Right ventricle myocardium superior (tissue), 1 donor: ENCODE measurements at places on chromosomes 1 and 21.

- no peak for DNase-seq
Observed at GRCh38 chr1:90722874-90723589, 5.9 kb upstream of the BARHL2 start.

DNA sequence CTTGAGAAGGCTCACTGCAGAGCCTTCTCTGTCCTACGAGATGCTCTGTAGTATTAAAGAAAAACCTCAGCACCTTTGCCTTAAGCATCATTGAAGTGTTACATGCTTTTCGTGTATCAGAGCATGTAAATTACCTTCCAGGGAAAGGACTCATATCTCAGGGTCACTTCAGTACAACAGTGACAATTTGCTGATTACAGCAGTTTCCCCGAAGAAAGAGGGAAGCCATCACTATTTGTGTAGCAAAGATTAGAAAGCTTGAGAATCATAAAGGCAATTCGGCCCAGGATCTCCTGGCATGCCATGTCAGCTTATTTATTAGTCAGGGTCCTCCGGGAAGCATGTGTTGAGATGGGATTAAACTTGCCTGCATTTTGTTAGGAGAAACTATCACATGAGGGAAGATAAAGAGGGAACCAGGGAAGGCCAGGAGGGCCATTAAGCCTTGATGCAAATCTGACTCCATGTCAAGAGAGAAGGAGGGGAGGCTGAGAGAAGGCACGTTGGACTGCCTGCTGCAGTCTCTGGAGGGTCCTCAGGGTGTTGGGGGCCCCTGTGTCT, 55.2 kb upstream of the KCNJ6 start:
- no peak for DNase-seq

DNA sequence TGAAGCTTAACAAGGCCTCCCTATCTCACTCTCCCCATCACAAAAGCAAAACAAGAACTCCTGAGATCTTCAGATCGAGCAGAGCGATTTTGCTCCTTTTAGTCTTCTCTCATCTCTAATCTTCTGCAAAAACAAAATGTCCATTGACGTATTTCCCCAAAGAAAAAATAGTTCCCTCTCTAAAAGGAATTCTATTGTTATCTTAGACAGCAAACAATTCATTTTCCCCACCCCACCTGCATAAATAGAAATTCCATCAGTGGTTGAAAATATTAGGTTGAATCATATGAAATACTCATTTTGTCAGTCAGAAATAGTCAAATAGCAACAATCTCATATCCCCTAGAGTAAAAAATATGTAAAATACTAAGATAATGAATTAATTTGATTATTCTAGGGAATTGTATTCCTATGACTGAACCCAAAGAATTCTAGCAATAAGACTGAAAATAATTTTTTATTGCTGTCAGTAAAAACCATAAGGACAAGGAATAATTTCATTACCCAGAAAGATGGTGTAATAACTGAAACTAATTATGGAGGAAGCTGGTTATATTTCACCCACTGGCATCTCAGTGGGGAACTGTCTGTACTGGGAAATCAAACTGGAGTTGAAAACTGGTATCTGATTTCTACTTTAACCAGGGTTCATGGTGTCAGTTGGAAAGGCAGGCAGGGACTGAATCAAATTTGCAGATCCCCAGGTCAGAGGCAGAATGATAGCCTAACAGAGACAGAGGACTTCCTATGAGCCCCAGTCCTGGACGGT, 51.3 kb downstream of the RHOU start:
- DNase-seq, result no peak

DNA sequence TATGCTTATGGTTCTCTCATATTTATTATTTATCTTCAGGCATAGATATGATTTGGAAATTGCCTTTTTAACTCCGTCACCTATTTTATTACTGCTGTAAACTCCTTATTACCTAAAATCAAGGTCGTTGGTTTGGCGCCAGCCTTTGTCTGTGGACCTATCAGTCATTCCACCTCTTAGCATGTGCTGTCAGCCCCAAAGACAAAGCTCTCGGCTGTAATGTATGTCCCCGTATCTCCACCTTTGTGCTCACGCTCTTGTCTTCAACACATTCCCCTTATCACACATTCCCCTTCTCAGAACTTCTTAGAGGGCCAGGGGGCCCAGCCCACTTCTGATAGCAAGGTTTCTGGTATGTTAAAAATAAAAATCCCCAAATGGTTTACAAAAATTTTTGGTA, 342.2 kb downstream of the RYR2 start:
- no peak for DNase-seq

GRCh38 chr1:37811027-37811655, 3.1 kb upstream of the YRDC start:
- peak; percentile 81 for DNase-seq

- peak; percentile 82 for DNase-seq
Observed at GRCh38 chr1:23558140-23558871, 995 bp downstream of the ID3 start.

- DNase-seq, result peak; percentile 75
Observed at GRCh38 chr21:46459356-46460112, 843 bp downstream of the DIP2A start.

DNA sequence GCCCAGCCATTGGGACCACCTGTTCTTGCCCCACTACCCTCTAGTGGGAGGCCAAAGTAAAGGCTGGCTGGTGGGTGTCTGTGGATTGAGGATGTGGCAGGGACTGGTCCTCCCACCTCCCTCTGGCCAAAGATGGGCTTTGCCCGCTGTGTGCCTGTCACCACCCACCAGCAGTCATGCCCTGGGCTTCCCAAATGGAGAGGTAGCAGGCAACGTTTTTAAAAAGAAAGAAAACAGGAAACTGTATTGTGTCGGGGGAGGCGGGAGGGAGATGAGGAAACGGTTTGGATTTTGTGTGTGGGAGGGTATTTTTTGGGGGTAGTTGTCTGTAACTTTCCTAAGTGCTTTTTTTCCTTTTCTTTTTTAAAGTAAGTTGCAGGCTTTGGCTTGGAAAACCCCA, 30.1 kb downstream of the SZRD1 start:
- DNase-seq, result no peak

GRCh38 chr21:34534522-34534921, 22.5 kb upstream of the KCNE1 start:
- DNase-seq, result no peak

- peak; percentile 52 for DNase-seq
Observed at GRCh38 chr1:115364046-115364779, 26.2 kb upstream of the NGF start.

- DNase-seq, result no peak
Observed at GRCh38 chr1:1400576-1401456, 1.7 kb upstream of the CCNL2 start.

- no peak for DNase-seq
Observed at GRCh38 chr1:219650880-219651279, 38.0 kb upstream of the ZC3H11B start.

DNA sequence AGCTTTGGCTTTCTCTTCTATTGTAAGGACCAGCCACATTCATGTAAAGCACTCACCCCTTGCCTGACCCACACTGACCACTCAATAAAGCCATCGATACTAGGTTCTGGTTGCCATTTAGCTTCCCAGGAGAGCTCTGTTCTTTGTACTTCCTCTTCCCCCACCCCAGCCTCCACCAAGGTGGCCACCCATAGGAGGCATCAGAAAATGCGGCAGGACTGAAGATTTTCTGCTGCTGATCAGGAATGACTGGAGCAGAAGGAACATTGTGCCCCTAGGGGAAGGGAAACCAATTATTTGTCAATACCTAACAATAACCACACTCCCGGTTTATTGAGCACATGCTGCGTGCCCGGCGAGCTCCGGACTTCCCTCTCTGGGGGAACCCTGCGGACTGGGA, 5.2 kb upstream of the SMIM12 start:
- DNase-seq, result no peak
